NCI-H524 (cell line): ENCODE measurements at places on chromosomes 13 and 19.

- DNase-seq = no peak
Observed at GRCh38 chr19:2176337-2176994, 12.7 kb downstream of the DOT1L start.

GRCh38 chr13:67137044-67137735 is 92.9 kb downstream of the PCDH9 start:
- DNase-seq = no peak

GRCh38 chr19:46373491-46374359 is 26.8 kb downstream of the PPP5C start:
- DNase-seq = peak; percentile 45

DNA sequence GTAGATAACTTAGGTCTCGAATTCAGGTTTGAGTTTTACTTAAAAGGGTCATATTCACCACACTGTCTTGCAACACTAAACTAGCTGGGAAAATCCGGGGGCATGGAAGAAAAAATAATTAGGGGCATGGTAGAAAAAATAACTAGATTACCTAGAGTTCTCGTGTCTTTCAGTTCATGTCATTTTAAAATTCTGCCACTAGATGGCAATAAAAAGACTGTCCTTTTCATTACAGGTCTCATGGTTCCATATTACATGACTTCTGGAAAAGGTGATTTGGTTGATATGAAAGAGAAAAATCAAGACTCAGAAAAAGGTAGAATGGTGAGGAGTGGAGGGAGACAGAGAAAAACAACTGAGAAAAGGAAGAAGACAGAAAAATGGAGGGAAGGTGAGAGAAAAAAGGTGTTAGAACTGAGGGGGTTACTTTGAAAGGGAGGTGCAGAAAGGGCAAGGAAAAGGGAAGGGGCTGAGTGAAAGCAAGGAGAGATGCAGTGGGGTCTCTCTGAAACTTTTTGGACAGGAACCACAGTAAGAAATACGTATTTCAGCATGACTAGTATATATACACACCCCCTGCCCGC is 299.0 kb downstream of the KLF12 start:
- peak; percentile 59 for DNase-seq

DNA sequence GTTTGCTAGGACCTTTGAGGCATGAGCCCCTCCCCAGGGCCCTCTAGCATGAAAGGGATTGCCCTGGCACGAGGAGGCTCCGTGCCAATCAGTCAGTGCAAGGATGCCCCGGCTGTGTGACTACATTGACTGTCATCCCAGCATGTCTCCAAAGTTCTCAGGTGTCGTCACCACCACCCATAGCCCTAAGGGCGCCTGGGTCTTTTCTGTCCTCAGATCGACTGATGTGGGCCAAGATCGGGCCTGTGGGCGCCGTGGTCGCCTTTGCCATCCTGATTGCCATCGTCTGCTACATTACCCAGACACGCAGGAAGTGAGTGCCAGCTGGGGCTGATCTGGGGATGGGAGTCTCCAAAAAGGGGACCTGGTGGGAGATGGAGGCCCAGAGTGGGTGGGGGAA is 18.4 kb downstream of the MAG start:
- no peak for DNase-seq
